ENCODE measurements at places on chromosomes 4 and X.
A peak's percentile ranks its signal among the peaks of the same experiment; 100 is the strongest.

- DNase-seq: no peak
These were observed 52.2 kb downstream of the IL1RAPL1 start for GRCh38 chrX:28639451-28639850.

DNA sequence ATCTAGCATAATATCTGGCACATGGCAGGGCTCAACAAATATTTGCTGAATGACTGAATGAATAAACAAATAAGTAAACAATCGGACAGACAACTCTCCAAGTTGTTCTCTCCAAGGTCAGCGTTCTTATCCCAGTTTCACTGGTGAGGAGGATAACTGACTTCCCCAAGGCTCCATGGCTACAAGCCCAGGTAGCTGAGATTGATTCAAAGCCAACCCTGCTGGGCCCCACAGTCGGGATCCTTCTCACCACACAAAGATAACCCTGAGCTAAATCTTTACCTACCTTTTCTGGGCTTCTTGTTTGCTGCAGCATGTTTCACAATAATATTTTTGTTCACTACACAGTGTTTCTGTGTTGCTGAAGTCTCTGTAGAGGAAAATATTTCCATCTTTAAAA lies 54.9 kb downstream of the USP46 start:
- DNase-seq: no peak

DNA sequence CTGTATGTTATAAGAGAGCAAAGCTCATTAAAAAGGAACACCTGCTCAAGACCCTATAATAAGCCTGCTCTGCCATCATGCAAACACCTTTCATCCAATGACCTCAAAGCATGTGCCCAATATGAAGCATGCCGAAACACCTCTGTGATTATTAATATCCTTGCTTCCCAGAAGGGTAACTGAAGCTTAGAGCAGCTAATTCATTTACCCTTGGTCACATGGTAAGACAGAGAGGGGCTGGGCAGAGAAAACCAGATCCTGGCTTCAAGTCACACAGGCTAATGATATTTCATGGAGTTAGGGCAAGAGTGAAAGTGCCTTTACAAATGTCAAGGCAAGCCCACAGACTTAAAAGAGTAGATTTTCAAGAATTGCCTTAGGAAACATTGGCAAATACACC lies 5.6 kb downstream of the AMOT start:
- DNase-seq: no peak

DNA sequence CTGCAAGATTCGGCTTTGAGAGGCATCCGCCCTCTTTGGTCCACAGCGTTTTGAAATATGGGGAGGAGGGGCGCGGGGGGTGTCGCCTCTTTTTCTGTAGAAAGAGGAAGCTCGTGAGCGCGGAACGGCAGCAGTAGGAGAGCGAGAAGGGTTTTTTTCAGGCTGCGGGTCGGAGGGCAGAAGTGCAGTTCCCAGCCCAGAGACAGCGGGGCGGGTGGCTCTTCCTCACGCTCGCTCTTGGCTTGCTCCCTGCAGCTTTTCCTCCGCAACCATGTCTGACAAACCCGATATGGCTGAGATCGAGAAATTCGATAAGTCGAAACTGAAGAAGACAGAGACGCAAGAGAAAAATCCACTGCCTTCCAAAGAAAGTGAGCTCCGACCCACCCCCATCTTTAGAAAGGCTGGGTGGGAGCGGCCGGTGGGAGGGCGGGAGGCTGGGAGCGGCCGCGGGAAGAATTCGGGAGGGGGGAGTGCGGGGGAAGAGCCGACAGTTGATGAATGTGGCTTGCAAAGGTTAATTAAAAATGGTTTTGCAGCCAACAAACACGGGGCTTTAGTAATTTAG lies 1.2 kb downstream of the TMSB4X start:
- no peak for DNase-seq

- no peak for DNase-seq
These were observed 48.1 kb downstream of the SMC1A start for GRCh38 chrX:53374222-53374820.

DNA sequence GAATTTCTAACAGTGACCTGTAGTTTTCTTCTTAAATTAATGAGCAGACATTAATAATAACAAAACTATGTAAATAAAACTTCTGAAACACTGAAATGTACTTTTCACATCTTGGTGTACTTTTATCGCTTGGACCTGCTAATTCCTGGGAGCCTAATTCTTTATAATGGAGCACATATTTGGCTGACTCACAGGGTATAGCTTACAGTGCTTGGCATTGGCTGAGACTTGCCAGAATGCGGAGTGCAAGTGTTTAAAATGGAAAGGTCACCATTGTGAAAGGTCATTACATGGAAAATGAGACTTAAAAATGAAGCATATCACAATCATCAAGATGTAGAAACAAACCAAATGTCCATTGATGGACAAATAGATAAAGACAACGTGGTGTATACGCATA lies 137.3 kb upstream of the PDLIM3 start:
- no peak for DNase-seq

- no peak for DNase-seq
These were observed 27.6 kb downstream of the RHOH start for GRCh38 chr4:40224432-40224831.

DNA sequence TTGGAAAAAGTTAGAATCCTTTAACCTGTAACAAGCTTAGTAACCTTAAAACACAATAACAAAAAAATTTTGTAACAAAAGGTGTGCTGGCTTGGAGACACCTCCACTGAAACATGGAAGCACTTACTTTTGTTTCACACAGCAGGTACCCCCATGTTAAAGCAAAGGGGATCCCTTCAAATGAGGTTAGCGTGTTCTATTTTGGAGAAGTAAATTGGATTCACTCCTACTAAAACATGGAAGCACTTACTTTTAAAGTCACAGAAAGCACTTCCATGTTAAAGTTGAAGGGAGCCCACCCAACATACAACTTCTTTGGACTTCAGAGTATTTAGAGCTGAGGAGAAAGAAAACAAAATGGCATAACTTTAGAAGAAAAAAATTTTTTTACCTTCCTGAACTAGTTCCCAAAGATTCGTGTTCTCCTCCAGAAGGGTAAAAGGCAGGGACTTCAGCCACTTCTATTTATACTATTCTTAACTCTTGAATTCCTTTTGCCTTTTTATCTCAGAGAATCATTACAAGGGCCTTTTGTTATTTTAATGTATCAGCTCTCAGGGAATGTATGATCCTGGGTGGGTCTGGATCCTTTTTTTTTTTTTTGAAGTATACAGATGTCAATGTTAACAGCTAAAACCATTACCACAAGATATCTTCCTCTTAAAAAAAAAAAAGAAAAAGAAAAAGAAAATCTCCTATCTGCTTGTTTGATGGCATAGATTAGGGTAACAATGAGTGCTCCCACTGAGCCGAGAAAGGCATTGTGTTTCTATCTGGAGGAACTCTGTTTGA lies 11.5 kb downstream of the LARP7 start:
- DNase-seq: no peak

DNA sequence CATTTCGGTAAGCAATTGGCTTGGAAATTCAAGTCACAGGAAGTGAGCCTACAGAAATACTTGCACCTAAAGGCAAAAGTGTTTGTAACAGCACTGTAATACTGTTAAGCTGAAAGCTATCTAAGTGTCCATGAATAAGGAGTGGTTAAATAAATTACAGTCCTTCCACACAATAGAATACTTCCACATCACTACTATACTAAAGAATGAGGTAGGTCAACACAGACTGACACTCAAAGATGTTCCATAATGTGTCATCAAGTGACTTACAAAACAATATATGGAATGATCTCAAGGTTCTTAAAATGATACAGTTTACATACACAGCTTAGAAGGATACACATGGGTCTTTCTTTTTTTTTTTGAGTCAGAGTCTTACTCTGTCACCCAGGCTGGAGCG lies 27.0 kb downstream of the SLC10A6 start:
- no peak for DNase-seq

- no peak for DNase-seq
These were observed 60.4 kb upstream of the HPF1 start for GRCh38 chr4:169818063-169818679.

GRCh38 chr4:70908993-70909556 lies 6.9 kb downstream of the MOB1B start:
- DNase-seq: no peak

DNA sequence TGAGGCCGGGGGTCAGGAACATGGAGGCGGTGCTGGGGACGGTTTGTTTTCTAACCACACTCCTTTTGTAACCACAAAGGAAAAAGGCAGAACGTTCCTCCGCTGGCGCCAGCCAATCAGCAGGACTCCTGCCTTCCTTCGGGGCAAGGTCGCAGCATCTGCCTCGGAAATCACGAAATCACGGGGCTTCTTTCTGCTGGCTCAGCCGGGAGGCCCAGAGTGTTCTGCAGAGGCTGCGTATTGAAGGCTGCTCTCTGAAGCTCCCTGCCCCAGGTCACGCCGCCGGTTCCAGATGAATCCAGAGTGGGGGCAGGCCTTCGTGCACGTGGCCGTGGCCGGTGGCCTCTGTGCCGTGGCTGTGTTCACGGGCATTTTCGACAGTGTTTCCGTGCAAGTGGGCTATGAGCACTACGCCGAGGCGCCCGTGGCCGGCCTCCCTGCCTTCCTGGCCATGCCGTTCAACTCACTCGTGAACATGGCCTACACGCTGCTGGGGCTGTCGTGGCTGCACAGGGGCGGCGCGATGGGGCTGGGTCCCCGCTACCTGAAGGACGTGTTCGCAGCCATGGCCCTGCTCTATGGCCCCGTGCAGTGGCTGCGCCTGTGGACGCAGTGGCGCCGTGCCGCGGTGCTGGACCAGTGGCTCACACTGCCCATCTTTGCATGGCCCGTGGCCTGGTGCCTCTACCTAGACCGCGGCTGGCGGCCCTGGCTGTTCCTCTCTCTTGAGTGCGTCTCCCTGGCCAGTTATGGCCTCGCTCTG lies 9.4 kb downstream of the TMEM187 start:
- peak; percentile 62 for DNase-seq

- no peak for DNase-seq
These were observed 12.7 kb downstream of the DRP2 start for GRCh38 chrX:101232316-101232715.

DNA sequence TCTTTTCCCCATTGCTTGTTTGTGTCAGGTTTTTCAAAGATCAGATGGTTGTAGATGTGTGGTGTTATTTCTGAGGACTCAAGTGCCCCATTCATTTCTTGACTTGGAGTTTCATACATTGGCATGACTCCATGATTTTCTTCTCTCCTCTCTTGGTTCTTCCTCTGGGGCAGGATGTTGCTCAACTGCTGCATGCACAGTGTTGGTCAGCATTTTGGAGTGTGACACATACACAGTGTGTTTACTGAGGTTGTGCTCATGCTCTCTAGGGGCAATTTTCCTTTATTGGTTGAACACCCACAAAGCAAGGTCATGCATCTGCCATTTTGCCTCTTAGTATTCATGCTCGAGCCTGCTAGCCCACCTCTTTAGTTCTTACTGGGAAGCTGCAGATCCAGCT lies 1993.8 kb downstream of the ARAP2 start:
- DNase-seq: no peak

GRCh38 chr4:59094505-59094904 lies 1984.3 kb upstream of the IGFBP7 start:
- DNase-seq: no peak

- DNase-seq: no peak
These were observed 80.2 kb downstream of the TMEM156 start for GRCh38 chr4:38952017-38952416.

DNA sequence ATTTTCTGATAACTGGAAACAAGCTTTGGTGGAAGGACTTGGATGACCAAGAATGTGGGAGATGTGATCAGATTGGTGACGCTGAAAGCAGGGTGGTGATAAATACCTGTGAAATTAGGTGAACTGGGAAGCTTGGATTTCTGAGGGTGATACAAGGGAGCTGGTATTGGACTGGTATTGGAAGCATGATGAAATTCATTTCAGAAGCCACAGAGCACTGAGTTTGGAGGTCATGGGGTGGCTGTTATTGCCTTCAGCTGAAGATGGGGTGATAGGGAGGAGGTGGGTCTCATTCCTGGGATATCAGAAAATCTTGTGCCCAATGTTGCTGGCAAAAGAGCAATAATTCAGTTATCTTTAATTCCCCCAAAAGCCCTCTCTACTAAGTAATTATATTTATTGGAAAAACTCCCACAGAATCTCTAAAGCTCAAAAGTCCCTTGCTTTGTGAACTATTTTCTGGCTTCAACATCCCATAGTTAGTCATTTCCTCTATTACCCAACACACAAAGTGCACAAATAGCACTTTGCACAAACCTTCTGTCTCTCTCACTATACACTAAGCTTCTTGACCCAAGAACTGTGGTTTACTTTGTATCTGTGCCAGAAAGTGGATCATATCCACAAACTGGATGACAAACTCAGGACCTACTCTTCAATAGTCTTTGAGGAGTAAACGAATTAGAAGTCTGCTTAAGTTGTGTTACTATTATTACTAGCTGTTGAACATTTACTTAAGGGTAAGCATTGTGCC lies 23.1 kb upstream of the CAMK2D start:
- DNase-seq: no peak

GRCh38 chr4:171334549-171334948 lies 478.7 kb upstream of the GALNTL6 start:
- DNase-seq: no peak

GRCh38 chr4:36385951-36386571 lies 104.6 kb downstream of the DTHD1 start:
- DNase-seq: peak; percentile 40

- DNase-seq: no peak
These were observed 98.3 kb downstream of the TTC29 start for GRCh38 chr4:146847345-146847744.

- DNase-seq: no peak
These were observed 8.2 kb downstream of the FGFBP1 start for GRCh38 chr4:15930314-15930713.

DNA sequence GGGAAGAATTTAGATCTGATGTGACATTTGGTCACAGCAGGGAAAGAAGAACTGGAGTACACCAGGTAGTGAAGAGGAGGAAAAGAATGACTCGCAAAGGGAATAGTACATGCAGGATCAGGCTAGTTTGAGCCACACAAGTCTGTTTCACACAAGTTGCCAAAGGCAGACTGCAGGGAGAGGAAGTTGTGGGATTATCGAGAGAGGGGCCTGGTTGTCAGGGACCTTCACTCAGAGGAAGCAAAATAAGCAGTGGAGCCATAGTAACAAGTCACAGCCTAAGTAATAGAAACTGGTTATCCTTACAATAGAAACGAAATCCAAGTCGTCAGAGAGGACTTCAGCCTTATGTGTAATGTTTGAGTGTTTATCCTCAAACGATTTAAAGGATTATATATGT lies 316.7 kb upstream of the HTR2C start:
- no peak for DNase-seq

- DNase-seq: no peak
These were observed 83.0 kb downstream of the TNIP2 start for GRCh38 chr4:2673157-2673556.

DNA sequence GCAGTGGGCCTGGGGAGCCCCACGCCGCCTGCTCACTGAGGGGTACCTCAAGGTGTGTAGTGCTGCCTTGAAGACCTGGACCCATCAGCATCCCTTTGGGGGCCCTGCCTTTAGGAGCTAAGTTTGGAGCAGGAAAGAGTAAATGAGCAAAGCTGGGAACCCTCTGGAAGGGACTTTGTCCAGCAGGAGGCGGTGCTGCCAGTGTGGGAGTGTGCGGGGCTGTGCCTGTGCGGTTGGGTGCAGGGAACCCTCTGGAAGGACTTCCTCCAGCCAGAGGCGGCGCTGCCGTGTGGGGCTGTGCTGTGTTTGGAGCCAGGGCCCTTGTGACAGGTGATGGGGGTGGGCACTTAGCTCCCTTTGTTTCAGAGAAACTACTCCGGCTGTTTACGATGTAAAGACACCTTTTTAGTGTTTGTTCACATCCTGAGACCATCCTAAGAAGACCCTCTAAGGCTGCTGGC lies 25.8 kb downstream of the RGS12 start:
- no peak for DNase-seq

- no peak for DNase-seq
These were observed 132.2 kb upstream of the FAM47B start for GRCh38 chrX:34810364-34810763.

All from activated T-helper 1 cell treated with anti-CD3 and anti-CD28 coated beads, Interleukin-12 subunit alpha, Interleukin-12 subunit beta, Interleukin-2, Interleukin-4 antibody, amounts not matched to agents 30 ng/mL and 10 ng/mL and 1 ng/mL, durations not matched to agents 14 hours and 24 hours and 36 hours (primary cell).